ENCODE measurements at places on chromosomes 4 and X. TPM values are rescaled to one million over a fixed set of nuclear protein-coding genes. Genes with fewer than 3 reads are reported as not detected.

- H3K4me1 ChIP-seq = no peaks in the 10 kb centered on the region
- H3K27ac ChIP-seq = no peak overlapping the region
- no peaks in the 10 kb centered on the region for H3K27me3 ChIP-seq
- no peaks in the 10 kb centered on the region for H3K36me3 ChIP-seq
- H3K4me3 ChIP-seq = no peak overlapping the region
- no peak for DNase-seq
Measured at GRCh38 chrX:101274198-101274597, 16.9 kb downstream of the TAF7L start.

The HOPX gene
- total RNA-seq = 4.3 TPM

DNA sequence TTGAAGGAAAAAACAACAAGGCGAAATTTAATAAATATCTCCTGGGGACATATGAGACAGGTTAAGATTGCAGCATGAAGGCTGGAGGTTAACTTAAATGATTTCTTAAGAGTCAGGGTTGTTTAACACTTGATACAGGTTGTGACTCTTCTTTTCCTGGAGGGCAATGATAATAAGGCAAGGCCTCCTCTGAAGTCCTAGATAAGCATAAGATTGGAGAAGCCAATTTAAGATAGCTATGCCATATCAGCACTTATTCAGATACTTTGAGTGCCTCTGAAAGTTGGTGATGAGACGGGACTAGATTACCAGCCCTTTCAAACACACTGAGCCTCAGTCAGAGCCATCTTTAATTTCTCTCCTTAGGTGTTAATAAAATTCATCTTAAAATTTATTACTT lies 350.8 kb downstream of the FBXO8 start:
- no peaks in the 10 kb centered on the region for H3K27me3 ChIP-seq
- DNase-seq = no peak
- no peaks in the 10 kb centered on the region for H3K36me3 ChIP-seq

The SPANXN4 gene
- total RNA-seq = not detected

The AMTN gene
- not detected for total RNA-seq

The MTCP1 gene
- total RNA-seq = 18.9 TPM

The LRBA gene
- 52.6 TPM for total RNA-seq

The USP17L10 gene
- total RNA-seq = not detected

The GRIA2 gene
- not detected for total RNA-seq

DNA sequence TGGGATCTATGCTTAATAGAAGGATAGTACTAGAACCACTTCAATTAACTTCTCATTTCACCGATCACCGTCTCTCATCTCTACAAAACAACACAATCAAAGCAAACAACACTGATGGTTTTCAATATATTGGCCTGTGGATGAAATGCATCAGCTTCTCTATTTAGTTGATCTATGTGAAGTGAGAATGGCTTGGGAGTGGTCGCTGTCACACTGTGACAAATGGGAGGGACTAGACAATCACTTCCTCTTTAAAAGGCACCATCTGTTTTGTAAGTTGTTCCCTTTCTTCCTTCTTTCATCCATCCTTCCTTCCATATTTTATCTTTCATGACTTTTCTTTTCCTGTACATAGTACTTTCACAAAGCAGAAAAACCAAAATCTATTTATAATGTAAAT lies 23.9 kb upstream of the NWD2 start:
- H3K27ac ChIP-seq = no peak overlapping the region
- peaks cover 4% of the 10 kb centered on the region for H3K27me3 ChIP-seq
- H3K4me1 ChIP-seq = no peaks in the 10 kb centered on the region

DNA sequence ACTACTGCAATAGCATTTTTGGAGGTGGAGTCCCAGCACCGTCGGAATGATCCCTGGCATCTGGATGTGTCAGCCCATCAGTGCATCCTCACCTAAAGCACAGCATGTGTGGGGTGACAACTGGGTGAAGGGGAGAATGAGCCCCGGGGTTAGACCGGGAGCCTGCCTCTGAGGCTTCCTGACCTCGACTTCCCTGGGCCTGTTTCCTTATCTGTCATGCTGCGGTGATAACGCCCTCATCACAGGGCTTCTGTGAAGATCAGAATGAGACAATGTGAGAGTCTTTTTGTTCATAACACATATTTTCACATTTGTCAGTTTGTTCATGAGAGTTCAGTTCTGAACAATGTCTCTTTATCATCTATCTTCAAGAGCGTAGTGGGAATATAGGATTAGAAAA lies 31.1 kb upstream of the PDLIM3 start:
- no peak overlapping the region for H3K4me3 ChIP-seq
- no peaks in the 10 kb centered on the region for H3K4me1 ChIP-seq
- no peaks in the 10 kb centered on the region for H3K36me3 ChIP-seq
- peaks cover 8% of the 10 kb centered on the region for H3K27me3 ChIP-seq
- no peak overlapping the region for H3K27ac ChIP-seq
- no peak for DNase-seq

The RIPPLY1 gene
- not detected for total RNA-seq
